Endothelial cell of umbilical vein (primary cell): ENCODE measurements at places on chromosomes 6 and 20. TPM values are rescaled to one million over a fixed set of nuclear protein-coding genes. Genes with fewer than 3 reads are reported as not detected.

DNA sequence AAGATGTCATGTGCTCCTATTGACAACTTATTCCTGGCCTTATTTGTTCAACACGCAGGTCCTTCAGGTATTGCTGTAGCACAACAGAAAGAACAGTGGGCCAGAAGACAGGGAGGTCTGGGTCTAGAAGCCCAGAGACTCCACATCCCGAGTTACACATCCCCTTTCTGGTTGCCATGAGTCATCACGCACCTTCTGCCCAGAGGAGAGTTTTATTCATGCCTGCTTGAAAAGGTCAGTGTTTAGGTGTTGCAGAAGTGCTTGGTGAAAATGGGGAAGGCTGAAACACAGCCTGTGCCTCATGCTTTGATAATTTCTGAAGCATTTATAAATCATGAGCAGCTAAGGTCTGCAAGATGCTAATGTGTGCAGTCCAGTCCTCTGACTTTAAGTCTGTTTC is 256.4 kb downstream of the GMPR start:
- no peak for DNase-seq

GRCh38 chr6:28811873-28812272 is 111.9 kb downstream of the TRIM27 start:
- DNase-seq, result no peak

DNA sequence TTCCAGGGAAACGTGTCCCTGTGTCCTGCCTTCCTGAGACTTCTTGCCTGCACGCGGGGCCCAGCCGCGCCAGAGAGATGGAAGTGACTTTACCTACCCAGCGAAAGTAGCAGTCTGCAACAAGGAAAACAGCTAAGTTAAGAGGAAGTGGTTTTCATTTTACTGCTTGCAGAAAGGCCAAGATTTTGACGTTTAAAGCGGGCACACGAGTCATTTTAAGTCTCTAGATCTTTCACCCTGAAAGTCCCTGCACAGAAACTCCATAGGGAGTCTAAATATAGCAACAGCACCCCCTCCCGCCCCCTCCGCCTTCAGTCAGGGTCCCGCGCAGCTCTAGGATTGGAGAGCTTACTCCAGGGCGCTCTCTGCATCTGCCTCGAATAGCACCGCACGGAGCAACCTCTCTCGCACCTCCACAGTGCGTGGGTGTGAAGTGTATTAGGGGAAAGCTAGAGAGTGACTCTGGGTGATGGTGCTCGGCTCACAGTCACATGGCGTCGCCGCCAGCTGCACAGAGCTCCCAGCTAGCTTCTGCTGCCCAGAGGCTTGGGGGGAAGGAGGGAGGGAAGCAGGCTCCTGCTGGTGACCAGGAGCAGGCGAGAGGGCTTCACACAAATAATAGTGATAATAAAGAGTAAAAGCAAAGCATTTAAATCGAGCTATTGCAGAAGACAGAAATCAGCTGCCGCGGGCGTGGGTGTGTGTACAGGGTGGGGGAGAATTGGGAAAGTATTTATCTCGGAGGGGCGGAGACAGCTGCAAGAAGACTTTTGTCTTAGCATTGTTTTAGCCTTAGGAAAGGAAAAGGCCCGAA is 1.8 kb upstream of the KCNQ5 start:
- DNase-seq, result peak; percentile 4

BPIFB4 gene
- not detected in 2 replicates for total RNA-seq

GRCh38 chr6:96014846-96015517 is 792 bp upstream of the FUT9 start:
- no peak for DNase-seq

PNLDC1 gene
- total RNA-seq, result not detected in 2 replicates

CD24 gene
- 1.2 and 2.5 TPM in 2 replicates for total RNA-seq

ADGRB3 gene
- not detected in 2 replicates for total RNA-seq

MAP1LC3A gene
- 32.1 and 32.7 TPM in 2 replicates for total RNA-seq

- no peak for DNase-seq
Observed at GRCh38 chr20:59403962-59404314, 103.5 kb downstream of the EDN3 start.

DNA sequence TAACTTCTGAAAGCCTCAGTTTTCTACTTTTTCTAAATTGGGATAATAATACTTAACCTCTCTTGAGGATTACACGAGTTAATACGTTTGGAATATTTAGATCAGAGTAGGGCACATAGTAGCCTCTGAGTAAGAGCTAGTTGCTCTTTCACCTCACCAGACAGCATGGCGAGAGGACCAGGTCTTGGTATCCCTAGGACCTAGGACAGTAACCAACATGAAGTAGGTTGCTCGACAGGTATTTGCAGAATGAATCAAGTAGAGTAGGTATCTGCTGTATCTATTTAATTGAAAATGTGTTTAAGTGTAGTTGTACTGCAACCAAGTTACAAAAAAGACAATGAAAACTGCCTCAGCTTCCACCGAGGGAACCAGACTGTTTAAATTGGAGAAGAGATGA is 1.4 kb downstream of the CDC5L start:
- no peak for DNase-seq

DNA sequence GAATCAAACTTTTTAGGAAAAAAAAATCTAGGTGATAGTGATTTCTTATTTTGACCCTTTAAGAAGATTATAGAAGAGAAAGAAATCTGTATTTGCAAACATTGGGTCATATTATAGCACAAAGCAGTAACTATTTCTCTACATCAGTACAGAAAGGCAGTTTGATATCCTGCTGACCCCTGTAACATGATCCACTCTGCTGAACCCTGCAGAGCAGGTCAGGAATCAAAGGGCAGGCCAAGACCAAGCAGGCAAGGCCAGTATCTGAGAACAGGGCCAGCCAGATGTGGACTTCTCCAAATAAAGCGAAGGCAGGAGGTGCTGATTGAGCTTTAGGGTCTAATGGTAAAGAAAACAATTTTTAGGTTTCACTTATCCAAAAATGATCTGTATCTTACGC is 239.4 kb downstream of the PTPRK start:
- no peak for DNase-seq

GRCh38 chr6:34696189-34696738 is 303 bp downstream of the ILRUN start:
- peak; percentile 60 for DNase-seq

- DNase-seq, result no peak
Observed at GRCh38 chr20:24472426-24472825, 3.0 kb downstream of the SYNDIG1 start.

IMPG1 gene
- total RNA-seq, result not detected in 2 replicates

PEX7 gene
- 3.5 and 3.7 TPM in 2 replicates for total RNA-seq

- DNase-seq, result peak; percentile 45
Observed at GRCh38 chr6:83055366-83055964, 10.2 kb downstream of the UBE3D start.

HS3ST5 gene
- not detected in 2 replicates for total RNA-seq

THEMIS gene
- not detected in 2 replicates for total RNA-seq

- no peak for DNase-seq
Observed at GRCh38 chr6:16227048-16227562, 11.3 kb upstream of the GMPR start.

DNA sequence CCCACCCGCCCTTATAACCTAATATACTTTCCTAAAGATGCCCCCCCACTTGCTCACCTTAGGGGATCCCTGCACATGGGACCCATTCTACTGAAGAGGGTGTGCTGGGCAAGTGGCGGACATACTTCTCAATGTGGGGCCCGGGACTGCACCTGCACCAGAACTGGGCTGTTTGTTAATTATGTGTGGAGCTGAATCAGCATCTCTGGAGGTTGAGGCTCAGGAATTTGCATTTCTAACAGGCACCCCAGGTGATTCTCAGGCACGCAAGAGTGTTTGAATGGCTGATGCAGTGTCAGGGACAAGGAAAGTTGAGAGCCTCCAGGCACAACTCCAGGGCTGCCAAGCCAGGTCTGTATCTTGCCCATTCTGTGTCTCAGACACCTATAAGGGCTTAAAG is 8.9 kb upstream of the PTPRT start:
- no peak for DNase-seq

EDN1 gene
- total RNA-seq, result 493 and 514 TPM in 2 replicates

DNA sequence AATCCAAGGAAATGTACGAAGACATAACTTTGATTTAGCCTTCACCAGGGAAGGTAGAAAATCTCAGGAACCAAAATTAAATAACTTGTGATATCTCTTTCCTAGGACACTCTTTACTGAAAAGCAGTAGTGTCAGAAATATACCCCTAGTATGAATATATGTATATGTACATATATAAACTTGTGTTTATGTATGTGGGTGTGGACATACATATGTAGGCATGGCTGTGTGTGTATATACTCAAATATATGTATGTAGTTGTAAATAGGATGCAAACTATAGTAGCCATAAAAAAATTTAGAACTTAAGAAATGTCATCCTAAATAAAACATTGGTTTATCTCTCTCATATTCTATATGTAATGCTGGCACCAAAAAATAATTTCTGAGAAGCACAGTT is 500.8 kb downstream of the ADGRB3 start:
- DNase-seq, result no peak

- no peak for DNase-seq
Observed at GRCh38 chr6:108596956-108597355, 36.2 kb downstream of the FOXO3 start.

FLRT3 gene
- total RNA-seq, result 0.09 and 0.13 TPM in 2 replicates

POLH gene
- 33.7 and 36.6 TPM in 2 replicates for total RNA-seq

GRCh38 chr6:75893776-75894152 is 144.7 kb downstream of the MYO6 start:
- no peak for DNase-seq

- peak; percentile 78 for DNase-seq
Observed at GRCh38 chr20:34220561-34220960, 20.7 kb upstream of the ASIP start.

GRCh38 chr6:86949771-86950170 is 12.4 kb downstream of the HTR1E start:
- no peak for DNase-seq

SNX21 gene
- total RNA-seq, result 11.9 and 14.9 TPM in 2 replicates

SUMO4 gene
- 2.6 and 3.1 TPM in 2 replicates for total RNA-seq

- DNase-seq, result no peak
Observed at GRCh38 chr6:79373880-79374279, 139.4 kb upstream of the HMGN3 start.
